ENCODE measurements at places on chromosomes 12 and 14. TPM values are rescaled to one million over a fixed set of nuclear protein-coding genes. Genes with fewer than 3 reads are reported as not detected.

DNA sequence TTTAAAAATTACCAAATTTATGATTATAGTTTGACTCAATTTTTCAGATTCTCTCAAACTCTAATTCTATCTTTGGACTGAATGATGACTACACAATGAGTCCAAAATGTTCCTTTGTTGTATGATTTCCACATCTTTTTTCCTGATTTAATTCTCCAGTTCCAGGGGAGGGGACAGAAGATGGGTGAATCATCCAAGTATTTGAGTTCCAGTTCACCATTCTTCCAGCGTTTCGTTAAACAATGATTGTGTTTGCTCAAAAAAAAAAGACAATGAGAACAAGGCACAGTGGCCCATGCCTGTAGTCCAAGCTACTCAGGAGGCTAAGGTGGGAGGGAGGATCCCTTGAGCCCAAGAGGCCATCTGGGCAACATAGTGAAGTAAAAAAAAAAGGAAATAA lies 23.8 kb downstream of the BAZ1A start:
- no peak for DNase-seq

DNA sequence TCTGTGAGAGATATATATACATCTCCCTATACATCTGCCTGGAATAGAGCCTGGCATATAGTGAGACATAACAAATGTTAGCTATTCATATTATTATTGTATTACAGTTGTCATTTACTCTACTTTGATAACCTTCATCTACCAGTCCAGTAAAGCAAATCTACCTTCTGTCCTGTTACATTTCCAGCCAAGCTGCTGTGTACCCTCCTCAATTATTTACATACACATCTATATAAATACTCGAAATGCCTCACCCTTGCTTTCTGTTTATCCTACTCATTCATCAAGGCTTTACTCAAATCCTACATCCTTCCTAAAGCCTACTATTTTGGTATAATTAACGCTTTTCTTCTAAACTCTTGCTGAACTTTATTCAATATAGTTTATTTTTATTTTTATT lies 8.7 kb downstream of the ZBTB1 start:
- DNase-seq: no peak

DNA sequence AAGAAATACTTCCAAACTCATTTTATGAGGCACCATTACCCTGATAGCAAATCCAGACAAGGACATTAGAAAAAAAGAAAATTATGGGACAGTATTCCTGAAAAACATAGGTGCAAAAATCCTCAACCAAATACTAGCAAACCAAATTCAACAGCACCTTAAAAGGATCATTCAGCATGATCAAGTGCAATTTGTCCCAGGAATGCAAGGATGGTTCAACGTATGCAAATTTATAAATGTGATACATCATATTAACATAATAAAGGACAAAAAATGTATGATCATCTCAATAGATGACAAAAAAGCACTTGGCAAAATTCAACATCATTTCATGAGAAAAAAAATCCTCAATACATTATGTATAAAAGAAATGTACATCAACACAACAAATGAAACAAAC lies 162.9 kb downstream of the DUSP6 start:
- no peak for DNase-seq

GRCh38 chr12:58914457-58914856 lies 5.8 kb downstream of the LRIG3 start:
- DNase-seq: no peak

DNA sequence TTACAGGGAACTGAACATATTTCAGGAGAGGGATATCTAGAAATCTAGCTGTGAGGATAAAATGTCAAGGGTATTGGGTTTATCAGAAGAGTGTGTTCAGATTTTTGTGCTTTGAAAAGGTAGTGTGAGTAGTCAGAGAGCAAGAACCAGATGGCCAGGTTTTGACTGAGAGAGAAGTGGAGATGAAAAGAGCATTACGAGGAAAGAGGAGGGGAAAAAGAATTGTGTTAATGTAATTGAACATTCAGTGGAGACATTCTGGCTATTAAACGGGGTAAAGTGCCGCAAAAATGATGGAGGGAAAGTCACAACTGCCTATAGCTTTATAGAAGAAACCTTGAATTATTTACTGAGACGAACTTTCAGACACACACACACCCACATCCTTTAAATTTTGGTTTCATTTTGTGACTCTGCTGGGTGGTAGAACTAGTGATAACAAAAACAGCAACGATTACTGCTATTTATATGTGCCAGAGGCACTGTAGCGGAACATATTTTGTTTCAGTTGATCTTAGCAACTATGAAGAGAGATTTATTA lies 213.6 kb downstream of the ERC1 start:
- no peak for DNase-seq

DNA sequence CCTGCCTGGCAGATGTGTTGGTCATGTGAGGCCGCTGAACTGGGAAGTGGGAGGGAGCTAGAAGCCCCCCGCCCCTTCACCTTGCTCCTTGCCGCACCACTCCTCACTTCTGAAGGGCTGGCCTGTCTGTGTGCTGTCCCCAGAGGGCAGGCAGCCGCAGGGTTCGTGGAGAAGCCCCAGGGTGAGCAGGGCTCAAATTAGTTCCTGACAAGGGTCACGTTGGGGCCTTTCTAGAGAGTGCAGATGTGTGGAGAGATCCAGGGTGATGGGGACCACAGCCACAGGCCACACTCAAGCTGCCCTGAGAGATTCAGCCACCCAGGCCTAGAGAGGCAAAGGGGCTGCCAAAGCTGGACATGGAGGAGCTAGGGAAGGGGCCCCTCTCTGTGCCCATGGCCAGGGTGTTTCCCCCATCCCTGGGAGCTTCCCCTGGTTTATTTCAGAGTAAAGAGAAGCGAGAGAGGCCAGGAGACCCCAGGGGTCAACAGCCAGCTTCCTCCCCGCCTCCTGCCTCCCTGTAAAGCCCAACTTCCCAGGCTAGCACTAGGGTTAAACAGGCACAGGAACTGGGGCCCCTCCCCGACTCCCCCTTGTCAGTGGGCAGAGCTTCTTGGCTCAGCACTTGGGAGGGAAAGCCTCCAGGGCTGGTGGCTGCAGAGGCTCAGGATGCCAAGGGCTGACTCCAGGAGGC lies 16.2 kb downstream of the SLC25A29 start:
- DNase-seq: no peak

GPRC5D gene
- total RNA-seq: not detected

RERG gene
- 5.9 TPM for total RNA-seq
